Left renal cortex interstitium (tissue), 4 donors: ENCODE measurements at places on chromosomes 12 and 14.

- no peak for DNase-seq
These were observed 2.0 kb downstream of the CRY1 start for GRCh38 chr12:107091381-107091780.

GRCh38 chr12:321606-322326 lies 59.1 kb upstream of the SLC6A13 start:
- DNase-seq, result peak; percentile 12

DNA sequence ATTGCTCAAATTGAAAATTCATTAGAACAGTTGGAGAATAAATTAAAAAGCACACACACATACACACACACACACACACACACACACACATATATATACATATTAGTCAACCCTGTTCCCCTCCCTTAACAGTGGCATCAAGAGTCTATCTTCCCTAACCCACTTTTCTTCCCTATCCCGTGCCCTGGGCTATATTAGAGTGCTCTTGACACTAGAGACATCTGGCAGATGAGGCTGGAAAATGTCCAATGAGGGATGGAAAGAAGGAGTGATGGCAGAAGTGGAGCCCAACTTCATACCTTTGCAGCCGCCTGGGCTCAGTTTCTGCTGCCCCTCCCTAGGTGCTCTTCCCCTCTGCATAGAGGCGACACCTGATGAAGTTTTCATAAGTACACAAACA lies 172.4 kb upstream of the NUDT4 start:
- no peak for DNase-seq

DNA sequence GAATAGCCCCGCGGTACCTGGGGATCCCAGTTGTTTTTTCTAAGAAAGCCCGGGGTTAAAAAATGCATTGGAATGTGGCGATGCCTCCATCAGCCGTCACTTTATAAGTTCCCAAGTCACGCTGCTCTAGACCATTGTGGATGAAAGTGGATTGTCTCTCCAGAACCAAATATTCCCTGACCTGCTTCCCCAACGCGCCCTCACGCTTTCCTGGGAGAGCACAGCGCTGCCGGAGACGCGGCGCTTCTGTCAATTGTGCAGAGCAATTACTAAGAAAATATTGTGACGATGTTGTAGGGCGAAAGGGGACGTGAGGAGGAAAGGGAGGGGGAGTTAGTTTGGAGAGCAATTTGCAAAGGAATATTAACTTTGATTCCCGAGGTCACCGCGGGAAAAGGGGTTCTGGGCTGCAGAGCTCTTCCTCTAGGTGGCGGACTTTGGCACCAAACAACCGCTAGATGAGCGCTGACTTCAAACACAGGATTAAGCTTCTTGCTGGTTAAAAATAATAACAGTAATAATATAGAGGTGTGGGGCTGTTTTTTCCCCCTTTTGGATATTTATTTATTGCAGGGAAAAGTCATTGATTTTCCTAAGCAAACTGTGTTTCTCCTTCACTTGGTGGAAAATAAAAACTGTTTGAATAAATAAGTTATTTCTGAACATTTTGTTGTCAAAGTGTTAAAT lies 9.6 kb upstream of the FOXG1 start:
- DNase-seq, result no peak

GRCh38 chr12:5899675-5900074 lies 45.4 kb downstream of the ANO2 start:
- DNase-seq, result no peak

DNA sequence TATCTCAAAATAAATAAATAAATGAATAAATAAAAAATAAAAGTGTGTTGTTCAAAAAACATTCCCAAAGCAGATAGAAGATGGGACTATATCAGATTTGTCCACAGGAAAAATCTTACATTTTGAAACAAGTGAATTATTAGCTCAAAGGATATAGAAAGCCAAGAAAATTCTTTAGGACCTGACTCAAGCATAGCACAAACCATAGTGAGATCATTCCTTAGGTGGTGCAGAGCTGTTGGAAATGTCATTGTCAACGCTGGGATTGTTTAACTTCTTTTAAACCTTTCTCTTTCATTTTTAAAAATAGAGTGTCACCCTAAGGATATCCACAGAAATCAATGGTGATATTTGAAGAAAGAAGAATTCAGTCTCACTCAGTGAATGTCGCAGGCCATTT lies 43.5 kb downstream of the DRAM1 start:
- DNase-seq, result no peak

GRCh38 chr12:10214136-10214894 lies 1.6 kb downstream of the GABARAPL1 start:
- DNase-seq, result peak; percentile 44

DNA sequence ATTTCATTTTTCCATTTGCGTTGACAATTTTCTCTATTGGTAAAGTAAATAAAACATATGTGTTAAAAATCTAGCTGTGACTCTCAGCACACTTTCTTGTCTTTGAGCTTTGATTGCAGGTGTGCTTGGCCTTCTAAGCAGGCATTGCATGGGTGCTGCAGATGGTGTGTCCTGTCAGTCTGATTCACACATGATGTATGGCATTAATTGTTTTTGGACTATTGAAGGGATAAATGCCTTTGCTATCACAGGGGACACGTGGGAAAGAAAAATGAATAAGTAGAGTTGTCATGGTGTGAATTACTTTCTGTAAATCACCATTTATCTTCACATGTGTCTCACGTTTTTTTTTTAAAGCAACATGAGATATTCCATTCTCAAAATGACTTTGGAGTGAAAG lies 211.3 kb upstream of the NAV3 start:
- DNase-seq, result no peak

- DNase-seq, result no peak
These were observed 31.2 kb downstream of the CCDC59 start for GRCh38 chr12:82326905-82327503.

DNA sequence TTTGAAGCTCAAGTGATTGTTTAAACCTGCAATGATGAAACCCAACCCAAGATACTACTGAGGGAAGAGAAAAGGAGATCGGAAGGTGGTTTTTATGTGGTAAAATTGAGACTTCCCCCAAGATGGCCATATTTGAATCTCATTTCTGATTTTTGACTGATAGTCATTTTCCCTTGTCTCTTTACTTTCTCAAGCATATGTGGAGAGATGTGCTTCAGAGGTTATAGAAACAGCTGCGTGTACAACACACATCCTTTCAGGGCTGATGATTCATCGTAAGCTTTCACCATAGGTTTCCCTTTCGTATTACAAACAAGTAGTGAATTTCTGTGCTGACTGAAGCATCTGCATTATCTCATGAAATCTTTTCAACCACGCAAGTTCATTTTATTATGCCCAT lies 276.2 kb downstream of the EMP1 start:
- DNase-seq, result no peak

DNA sequence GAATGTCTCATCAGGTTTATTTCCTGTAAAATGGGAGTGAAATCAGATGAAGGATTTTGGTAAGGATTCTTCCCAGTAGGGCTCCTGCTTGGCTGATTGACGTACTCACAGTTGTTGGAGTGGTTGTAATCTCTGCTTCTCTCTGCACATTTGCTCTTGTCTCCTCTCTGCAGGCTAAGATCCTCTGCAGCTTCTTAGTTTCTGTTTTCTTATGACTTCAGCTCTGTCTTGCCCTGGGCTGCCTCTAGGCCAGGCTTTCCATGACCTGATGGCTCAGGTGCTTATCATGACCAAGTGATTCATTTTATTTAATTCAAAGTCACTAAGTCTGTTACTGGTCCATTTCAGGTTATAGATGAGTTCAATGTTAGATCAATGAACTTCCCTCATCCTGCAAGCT lies 394.5 kb upstream of the DDHD1 start:
- DNase-seq, result no peak

- no peak for DNase-seq
These were observed 235.3 kb downstream of the PLCZ1 start for GRCh38 chr12:18502422-18502968.

GRCh38 chr14:68312884-68313610 lies 479.8 kb downstream of the ZFP36L1 start:
- no peak for DNase-seq

DNA sequence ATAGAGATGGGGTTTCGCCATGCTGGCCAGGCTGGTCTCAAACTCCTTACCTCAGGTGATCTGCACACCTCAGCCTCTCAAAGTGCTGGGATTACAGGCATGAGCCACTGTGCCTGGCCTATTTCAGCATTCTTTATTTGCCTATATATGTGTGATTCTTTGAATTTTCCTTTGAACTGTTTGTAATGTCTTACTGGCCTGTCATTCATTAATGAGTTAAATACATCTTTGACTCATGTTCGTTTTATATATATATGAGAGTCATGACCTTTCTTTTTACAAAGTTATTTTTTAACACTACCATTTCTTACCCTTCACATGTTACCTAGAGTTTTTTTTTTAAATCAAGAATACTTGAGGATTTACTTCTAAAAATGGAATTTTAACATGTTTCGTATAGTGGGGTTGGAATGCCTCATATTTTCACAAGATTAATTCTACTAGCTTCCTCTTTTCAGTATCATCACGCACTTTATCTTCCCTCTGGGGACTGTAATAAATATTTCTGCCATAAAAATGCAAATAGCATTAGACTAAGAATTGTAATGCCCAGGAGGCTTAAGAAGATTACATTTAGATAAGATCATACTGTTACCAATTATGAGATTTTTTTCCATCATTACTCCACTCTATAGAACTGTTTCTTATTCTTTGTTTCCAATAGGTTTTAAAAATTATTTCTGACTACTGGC lies 66.7 kb downstream of the NTN4 start:
- DNase-seq, result no peak

DNA sequence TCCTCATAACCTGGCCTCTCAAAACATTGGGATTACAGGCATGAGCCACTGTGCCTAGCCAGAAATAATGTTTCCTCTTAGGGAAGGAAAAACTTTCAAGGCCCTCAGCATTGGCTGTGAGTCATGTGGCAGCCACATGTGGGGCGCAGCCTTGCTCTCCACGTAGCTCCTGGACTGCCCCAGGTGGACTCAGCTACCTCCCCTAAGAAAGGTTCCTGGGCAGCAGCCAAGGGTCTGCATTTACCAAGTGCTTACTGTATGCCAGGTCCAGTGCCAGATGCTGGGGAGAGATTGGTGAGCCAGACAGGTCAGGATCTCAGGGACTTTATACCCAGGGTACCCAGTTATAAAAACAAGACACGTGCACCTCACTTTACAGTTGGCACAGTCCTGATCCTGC lies 3.7 kb upstream of the TRPV4 start:
- no peak for DNase-seq

DNA sequence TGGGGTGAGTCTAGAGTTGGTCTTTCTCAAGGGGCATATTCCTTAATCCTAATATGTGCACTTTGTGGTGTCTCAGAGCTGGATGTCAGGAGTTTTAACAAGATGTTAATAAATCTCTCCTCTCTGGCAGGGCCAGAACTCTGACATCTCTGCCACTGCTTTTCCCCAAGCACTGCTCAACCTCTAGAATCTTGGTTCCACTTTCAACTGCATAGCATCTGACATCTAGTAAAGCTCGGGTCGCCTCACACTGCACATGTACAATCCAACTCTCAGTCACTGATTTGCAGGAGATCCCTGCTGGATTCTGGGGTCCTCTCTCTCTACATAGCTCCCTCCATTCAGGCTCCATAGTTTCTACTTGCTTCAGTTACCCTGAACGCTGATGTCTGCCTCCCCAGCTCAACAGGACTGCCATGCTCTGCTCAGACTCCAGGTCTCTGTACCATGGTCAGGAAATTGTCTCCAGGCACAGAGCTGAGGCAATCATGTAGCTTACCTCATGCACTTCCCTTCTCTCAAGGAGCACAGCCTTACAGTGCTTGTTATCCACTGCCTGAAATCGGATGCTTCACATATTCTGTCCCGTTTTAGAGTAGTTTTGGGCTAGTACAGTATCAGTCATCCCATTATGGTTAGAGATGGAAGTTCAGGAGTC lies 1.6 kb downstream of the PTCSC3 start:
- no peak for DNase-seq

DNA sequence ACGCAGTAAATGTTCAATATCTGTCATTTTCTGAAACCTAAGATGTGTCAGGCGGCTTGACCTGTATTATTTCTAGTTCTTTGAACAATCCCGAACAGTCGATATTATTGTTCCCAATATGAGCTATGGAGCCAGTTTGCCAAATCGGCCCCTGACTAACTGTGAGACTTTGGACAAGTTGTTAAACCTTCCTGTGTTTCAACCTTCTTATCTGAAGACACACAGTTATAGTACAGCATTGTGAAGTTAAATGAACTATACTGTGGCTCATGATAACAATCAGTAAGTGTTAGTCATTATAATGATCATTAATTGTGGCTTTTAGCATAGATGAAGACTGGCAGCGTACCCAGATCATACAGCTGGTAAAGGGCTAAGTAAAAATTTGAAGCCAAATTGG lies 23.4 kb downstream of the DDX47 start:
- DNase-seq, result no peak

GRCh38 chr14:100015251-100015655 lies 50.0 kb upstream of the EVL start:
- no peak for DNase-seq

DNA sequence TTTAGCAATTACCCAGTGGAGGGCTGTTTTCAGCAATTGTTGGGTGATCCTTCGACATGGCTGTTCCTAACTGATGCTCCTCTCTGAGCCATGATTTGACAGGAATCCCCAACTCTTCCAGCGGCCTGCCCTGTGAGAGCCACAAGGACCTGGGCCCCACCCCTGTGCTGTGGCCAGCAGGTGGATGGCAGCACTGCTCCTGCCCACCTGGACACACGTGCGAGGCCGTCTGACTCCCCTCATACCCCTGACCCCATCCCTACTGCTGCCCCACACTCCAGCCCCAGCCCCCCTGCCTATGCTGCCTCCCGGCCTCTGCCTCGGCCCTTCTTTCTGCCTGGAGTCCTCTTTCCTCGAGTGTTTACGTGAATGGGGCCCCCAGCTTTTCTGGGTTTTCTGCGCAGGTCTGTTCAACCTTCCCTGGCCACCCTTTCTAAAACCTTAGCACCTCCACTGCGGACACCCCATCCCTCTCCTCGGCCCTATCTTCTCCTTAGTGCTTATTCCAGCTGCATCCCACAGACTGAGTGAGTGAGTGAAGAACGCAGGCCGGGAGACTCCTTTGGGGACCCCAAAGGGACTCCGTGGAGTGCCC lies 111.4 kb downstream of the DICER1 start:
- no peak for DNase-seq

DNA sequence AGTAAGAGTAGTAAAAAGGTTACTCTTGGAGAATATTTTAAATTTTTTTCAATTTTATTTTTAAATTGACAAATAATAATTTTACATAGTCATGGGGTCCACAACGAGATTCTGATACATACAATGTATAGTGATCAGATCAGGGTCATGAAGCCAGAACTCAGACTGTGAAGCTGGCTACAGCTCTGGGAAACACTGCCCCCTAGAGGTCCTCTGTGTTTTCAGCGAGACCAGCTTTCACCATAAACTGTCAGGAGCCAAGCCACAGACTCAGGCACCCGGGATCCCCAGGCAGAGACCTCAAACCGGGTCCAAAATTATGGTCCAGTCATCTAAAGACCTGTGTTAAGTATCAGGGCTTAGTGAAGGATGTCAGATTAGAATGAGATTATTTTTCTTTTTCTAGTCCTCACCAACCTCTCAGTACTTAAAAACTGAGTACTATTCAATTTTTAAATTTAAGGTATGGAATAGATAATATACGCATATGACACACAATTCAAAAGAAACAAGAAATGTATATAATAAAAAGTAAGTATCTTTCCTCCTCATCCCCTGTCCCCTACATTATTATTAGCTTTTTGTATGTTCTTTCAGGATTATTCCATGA lies 397.1 kb downstream of the MDGA2 start:
- DNase-seq, result no peak

GRCh38 chr12:123488539-123489230 lies 30.7 kb downstream of the SNRNP35 start:
- peak; percentile 53 for DNase-seq

- no peak for DNase-seq
These were observed 8.5 kb downstream of the DHH start for GRCh38 chr12:49086116-49086515.
